ENCODE measurements at places on chromosomes 6 and 20. TPM values are rescaled to one million over a fixed set of nuclear protein-coding genes. Genes with fewer than 3 reads are reported as not detected.

The TPMT gene
- 12.2 TPM for total RNA-seq

DNA sequence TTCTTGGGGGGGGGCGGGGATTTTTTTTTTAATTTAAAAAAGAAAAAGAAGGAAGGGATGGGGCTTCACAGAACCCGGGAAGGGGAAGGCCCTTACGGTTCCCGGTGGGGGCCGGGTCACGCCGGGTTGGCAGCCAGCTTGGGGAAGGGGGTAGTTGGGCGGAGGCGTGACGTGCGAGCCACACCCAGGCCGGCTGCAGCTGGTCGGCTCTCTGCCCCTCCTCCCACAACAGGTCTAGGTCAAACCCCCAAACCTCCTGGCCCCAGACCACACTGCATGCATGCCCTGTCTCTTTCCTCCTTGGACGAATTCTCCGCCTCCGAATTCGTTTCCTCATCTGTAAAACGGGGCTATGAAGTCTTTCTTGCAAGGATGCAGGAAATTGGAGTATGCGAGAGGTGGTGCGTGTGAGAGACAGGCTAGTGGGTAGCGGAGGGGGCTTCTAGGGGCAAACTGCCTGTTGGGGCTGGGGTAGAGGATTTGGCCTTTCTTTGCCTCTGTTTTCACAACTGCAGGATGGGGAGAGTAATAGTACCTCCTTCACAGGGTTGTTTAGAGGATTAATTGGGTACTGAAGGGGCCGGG, 828 bp downstream of the HCK start:
- DNase-seq: no peak

DNA sequence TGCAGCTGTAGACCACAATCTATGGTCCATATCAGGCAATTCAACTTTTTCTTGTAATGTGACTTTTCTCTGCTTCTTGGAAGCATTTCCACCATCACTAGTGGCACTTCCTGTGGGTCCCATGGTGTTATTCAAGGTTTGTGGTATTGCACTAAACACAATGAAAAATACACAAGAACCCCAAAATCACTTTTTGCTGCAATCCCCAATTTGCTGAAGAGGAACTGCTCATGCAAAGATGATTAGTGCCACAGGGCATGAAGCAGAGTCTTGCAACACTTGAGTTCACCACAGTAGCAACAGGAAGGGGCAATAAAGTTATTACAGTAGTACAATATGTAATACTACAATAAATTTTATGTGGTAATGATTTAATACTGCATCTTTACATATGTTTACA, 16.8 kb upstream of the TAAR1 start:
- DNase-seq: no peak

The SPO11 gene
- total RNA-seq: not detected

The ANKRD6 gene
- total RNA-seq: 0.17 TPM

DNA sequence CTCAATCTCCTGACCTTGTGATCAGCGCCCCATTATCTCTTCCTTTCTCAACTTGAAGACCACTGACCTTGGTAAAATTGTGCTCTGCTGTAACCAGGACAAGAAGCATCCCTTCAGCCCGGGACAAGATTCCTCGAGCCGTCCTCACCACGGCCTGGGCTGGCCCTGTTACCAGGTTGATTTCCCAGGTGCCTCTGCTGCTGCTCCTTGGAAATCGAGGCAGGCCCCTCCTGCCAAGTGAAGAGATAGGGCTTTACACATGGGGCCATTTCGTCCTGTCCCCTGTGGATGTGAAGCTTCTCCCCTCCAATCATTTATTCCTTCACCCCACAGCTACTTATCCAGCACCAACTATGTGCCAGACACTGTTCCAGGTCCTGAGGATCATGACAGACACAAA, 21.5 kb downstream of the RAB44 start:
- no peak for DNase-seq

DNA sequence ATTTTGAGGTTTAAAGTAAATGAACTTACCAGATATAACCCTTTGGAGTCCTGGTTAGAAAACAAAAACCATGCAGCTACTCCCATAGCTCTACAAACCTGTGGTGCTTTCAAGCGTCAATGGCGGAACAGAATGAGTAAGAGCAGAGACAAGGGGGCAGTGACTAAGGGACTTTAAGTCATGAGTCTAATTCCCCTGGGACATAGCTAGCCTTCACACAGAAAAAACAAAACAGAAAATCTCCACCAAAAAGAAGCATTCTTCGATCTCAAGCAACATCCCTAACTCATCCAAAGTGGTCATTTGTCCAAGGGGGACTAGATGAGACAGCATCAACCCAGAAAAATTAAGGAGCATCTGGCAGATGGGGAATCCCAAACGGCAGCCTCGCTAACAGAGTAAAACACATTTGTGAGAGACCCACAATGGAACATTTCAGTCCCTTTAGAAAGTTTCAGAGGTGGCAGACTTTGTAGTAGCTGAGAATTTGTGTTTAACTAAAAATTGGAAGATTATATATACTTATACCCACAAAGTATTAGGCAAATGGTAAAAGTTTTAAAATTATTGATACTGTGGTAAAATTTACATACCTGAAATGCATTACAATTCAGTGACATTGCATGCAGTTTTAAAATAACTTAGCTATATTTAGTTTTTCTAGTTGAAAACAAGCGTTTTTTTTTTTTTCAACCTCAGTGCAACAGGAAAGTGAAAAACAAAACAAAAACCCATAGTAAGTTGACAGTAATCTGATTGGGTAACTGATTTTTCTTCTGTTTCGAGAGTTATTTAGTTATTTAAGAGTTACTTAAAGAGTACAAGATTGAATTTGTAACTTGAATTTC, 67.5 kb downstream of the KCNQ5 start:
- peak; percentile 53 for DNase-seq

GRCh38 chr6:118660218-118660569, 8.8 kb upstream of the CEP85L start:
- DNase-seq: peak; percentile 46

DNA sequence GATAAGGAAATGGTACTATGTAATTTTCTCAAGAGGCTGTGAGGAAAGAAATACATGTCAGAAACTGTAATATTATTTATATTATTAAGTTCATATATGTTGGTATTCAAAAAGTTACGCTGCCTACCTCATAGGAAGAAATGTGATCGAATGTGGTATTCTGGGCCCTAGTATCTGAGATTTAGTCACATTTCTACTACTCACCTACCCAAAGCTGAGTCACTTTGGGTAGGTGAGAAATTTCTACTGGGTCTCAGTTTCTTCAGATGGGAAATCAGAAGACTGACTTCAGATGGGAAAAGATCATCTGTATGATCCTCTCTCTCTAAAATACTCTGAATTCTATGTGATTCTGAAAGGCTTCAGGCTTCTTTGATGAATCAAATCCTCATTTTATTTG, 411.0 kb downstream of the SYNE1 start:
- DNase-seq: no peak

- no peak for DNase-seq
Observed at GRCh38 chr20:11186301-11187008, 512.7 kb upstream of the JAG1 start.

DNA sequence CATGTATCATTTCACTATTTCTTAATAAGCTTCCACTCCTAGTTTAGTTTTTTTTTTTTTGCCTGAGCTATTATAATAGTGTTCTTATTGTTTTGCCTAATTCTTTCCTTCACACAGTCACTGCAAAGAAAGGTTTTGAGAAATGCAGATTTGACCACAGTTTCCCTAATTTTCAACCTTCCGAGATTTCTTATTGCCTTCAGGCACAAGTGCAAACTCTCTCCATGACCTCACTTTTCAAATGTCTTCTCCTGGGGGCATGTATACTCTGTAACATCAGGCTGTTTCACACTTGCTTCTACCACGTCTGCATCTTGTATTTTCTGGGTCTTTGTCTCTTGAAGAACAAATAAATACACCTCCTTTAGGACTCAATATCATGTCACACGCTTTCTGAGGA, 339.0 kb upstream of the CITED2 start:
- no peak for DNase-seq

GRCh38 chr6:33840048-33840926, 36.5 kb upstream of the MLN start:
- DNase-seq: peak; percentile 98
